Osteocyte (in vitro differentiated cells): ENCODE measurements at places on chromosomes 6 and 20.

GRCh38 chr6:10945845-10946244 is 59.0 kb downstream of the SYCP2L start:
- no peak for DNase-seq

- DNase-seq: no peak
Observed at GRCh38 chr6:105500693-105501092, 97.8 kb upstream of the PREP start.

DNA sequence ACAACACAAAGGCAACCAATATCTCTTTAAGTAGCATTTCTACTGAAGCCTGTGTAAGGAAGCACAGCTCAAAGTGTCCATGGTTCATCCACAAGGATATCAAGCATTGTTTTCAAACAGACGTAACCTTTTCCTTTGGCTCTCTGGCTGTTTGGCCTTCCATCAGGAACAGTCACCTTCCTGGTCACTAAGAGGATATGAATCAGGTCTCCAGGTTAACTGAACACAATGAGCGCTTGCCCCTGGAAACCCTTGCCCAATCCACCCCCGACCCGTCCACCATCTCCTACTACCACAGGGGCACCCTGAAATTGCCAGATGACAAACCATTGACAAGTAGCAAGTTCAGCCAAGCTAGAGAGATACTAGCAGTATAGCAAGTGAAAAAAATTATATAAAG is 114.4 kb upstream of the COL21A1 start:
- no peak for DNase-seq

DNA sequence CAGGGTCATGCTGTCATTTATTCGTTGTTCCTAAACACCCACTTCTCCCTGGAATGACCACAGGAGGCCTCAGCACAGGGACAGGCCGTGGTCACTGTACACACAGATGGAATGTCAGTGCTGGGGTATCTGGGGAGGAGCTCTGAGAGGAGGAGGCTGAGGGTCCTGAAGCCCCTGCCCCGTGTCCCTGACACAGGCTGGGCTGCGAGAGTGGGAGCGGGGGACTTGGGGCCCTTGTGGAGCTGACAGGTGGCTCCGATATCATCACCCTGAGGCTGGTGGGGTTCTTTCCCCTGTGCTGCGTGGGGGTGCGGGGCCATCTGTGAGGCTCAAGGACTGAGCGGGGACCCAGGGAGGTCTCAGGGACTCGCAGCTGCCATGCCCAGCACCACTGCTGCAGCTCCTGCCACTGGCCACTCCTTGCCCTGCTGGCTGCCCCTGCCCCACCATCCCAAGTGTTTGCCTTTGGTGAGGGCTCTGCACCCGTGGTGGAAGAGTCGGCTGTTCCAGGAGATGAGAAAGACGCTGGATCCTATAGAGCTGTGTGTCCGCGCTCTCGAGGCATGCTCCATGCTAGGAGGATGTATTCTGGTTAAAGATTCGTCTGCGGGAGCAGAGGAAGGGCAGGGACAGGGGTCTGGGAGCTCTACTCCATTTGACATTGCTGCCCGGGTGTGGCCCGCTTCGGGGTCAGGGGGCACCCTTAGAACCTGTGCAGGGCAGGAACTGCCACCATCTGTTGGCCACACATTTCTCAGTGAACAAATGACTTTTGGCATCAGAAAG is 18.9 kb downstream of the NPEPL1 start:
- DNase-seq: peak; percentile 80

GRCh38 chr6:129273161-129273560 is 390.2 kb downstream of the LAMA2 start:
- no peak for DNase-seq

DNA sequence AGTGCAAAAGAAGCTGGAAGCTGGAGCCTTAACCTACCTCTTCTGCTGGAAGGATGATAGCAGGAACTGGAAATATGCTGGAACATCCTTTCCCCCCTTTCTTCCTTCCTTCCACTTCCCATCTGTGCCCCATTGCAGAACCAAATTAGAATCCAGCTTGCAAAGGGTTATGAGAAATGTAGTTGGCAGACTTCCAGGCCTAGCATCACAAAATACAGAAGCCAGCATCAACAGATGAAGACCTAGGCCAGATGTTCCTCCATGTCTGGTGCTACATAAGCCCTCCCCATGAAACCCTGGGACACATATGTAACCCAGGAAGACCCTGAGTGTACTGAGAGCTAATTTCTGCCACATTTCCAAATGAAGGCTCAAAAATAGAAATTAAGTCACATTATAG is 40.0 kb upstream of the TFAP2B start:
- DNase-seq: no peak

- no peak for DNase-seq
Observed at GRCh38 chr6:41779336-41779735, 364 bp downstream of the FRS3 start.

- DNase-seq: no peak
Observed at GRCh38 chr20:7291946-7292345, 524.5 kb downstream of the BMP2 start.

- DNase-seq: no peak
Observed at GRCh38 chr20:57678340-57678739, 31.5 kb downstream of the PMEPA1 start.

DNA sequence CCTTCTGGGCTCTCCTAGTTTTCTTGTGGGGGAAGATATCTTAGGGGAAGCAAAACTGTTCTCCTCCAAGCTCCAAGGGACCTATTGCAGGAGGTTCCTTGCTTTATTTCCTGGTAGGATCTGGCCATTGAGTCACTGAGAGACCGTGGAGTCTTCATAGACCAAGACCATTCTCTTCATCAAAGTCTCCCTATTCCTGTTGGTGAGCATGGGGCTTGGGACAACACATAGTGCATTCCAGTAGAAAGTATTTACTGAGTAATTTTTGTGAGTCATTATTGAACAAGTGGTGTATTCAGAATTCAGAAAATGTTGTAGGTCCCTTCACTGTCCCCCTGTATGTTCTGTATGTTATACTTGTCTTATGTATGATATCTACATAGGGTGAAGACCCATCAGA is 133.6 kb downstream of the CDH26 start:
- no peak for DNase-seq

GRCh38 chr6:36914227-36914794 is 28.6 kb downstream of the C6orf89 start:
- DNase-seq: no peak

- DNase-seq: no peak
Observed at GRCh38 chr6:141259807-141260206, 872.9 kb upstream of the GJE1 start.

DNA sequence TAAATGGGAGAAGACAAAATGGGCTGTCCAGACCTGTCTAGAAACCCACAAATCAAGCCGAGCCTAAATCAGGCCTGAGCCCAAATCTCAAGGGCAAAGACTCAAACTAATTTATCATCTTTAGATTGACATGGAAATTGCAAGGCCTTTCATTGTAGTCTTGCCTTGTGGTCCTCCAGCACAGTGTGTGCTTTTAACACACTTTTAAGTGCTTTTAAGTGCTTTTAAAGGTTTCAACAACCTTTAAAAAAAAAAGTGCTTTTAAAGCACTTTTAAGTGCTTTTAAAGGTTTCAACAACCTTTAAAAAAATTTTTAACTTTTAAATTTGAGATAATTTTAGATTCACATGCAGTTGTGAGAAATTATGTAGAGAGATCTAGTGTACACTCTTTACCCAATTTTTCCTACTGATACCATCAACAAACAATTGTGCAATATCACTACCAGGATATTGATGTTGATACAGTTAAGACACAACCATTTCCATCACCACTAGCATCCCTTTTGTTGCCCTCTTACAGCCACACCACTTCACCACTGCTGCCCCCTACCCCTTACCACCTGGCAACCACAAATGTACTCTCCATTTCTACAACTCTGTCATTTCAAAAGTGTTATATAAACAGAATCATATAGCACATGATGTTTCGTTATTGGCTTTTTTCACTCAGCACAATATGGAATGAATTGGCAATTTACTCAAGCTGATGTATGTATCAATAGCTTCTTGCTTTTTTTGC is 23.1 kb upstream of the DCBLD1 start:
- no peak for DNase-seq

DNA sequence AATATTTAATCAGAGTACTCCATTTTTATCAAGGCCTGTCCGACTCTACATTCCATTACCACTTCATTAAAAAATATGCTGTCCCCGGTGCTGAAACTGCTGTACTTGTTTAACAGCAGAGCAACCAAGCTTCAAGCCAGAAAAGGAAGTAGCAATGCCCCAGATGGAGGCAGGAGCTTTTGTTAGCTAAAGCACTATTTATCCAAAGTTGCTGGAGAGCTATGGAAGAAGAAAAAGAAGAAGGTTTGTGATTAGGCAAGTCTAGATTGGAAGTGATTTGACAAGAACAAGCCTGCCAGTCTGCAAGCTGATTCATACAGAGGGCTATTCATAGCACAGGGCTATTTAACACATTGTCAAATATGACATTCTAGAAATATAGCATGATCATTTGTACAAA is 160.9 kb upstream of the SPTLC3 start:
- no peak for DNase-seq

GRCh38 chr6:90146921-90147649 is 149.6 kb downstream of the BACH2 start:
- DNase-seq: no peak

DNA sequence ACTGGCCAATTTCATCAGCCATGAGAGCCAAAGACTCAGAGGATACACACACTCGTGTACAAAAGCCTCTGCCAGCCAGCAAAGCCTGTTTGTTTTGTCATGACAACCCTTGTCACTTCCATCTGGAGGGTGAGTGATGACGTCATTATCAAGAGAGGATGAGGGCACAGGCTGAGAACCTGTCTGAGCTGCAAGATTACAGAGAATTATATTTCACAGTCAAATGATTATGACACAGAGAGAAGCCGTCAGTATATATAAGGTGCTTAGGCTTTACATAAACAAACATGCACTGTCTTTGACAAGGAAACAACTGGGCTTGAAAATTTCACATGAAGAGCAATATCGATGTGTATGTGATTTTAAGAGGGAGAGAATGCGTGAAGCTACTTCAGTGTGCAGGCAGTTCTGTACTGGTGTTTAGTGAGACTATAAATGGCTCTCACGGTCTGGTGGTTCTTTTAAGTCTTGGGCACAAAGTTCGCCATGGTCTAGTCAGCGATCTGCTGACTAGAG is 36.5 kb upstream of the BCLAF1 start:
- no peak for DNase-seq

- no peak for DNase-seq
Observed at GRCh38 chr6:156197513-156197912, 579.7 kb upstream of the ARID1B start.
